ENCODE measurements at places on chromosomes 12 and 14.

DNA sequence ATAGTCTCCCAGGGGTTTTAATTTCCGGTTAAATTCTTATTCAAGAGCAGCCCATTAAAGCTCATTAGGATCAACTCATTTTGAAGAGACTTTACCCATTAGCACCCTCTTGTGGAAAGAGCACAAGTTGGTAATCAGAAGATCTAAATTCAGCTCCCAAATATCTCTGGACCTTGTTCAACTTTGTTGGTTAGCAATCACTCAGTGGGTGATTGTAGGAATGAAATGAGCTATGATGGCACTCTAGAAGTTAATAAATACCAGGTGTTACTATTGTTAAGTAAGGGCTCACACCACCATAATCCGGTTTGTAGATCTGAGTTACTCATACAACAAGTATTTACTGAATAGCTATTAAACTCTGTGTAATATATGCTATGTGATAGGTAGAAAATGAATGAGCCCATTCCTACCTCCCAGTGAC, 42.9 kb downstream of the TRIP11 start:
- no peak for DNase-seq
- no peak overlapping the region for H3K4me3 ChIP-seq
- H3K27me3 ChIP-seq, result no peaks in the 10 kb centered on the region
- H3K4me1 ChIP-seq, result peaks cover 7% of the 10 kb centered on the region
- peaks cover 62% of the 10 kb centered on the region for H3K36me3 ChIP-seq

DNA sequence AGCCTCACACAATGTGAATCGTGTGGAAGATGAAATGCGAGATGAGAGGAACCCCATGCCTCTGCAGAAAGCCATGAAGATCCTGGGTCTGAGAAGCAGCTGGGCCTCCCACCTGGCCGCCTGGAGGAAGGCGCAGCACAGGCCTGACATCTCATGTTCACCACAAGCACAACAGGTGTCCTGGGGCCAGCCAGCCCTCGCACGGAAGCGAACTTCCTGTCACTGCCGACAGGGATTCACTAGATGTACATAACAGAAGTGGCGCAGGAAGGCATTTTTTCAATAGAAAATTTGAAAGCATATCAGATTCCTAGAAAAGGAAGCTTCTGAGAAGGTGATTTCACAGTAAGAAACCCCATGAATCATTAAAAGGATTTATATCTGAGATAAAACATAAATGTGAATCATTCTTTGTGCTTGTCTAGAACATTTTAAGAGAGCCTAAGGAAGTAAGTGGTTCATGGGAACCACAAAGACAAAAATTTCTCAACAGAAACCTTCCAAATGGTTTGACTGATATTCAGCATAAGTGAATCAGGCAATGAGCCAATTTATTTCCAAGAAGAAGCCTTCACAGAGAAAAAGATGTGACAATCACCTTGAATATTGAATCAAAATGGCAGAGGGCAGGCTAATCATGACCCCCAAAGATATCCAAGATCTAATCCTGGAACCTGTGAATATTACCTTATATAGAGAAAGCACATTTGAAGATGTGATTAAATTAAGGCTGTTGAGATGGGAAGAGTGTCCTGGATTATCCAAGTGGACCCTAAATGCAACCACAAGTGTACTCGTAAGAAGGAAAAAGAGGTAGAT, 311.9 kb downstream of the DUSP6 start:
- H3K4me1 ChIP-seq, result peaks cover 98% of the 10 kb centered on the region
- no peak overlapping the region for H3K4me3 ChIP-seq
- H3K27me3 ChIP-seq, result no peaks in the 10 kb centered on the region
- DNase-seq, result peak; percentile 97

DNA sequence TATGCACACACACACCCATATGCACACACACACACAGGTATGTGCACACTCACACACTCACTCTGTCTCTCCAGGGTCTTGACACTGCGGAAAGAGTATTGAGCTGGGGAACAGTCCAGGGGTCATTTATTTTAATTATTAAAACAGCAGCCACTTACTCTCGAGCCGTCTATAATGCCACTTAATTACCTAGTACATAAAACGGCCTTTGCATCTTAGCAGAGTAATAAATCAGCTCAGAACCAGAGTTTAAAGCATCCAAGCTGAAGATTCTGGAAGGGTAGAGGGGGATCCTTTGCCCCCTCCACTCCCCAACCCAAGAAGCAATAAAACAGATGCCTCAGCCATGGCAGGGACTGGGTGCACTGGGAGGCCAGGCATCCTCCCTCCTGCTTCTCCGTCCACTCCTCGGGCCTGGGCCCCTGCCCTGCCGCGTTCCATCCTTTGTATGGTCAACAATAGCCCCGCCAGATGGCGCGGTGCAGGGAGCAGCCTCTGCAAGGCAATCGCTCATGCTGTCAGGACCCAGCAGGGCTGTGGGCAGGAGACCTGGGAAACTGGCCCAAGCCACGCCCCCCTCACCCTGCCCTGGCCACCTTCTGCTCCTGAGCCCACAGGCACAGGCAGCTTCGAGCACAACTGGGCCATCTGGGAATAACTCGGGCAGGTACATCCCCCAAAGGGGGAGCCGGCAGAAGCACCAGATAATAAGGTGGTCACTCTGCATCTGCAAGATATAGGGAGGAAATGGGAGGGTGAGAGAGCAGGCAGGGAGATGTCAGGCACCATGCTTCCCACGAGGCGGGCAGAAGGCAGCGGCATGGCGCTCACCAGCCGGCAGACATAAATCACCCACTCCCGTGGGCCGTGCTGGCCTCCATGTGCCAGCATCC, 40.9 kb downstream of the CCDC85C start:
- H3K36me3 ChIP-seq, result no peaks in the 10 kb centered on the region
- no peaks in the 10 kb centered on the region for H3K4me1 ChIP-seq
- no peak for DNase-seq
- no peak overlapping the region for H3K4me3 ChIP-seq
- no peak overlapping the region for H3K27ac ChIP-seq
- H3K27me3 ChIP-seq, result no peaks in the 10 kb centered on the region

GRCh38 chr12:103829092-103829491, 11.9 kb downstream of the NT5DC3 start:
- peaks cover 18% of the 10 kb centered on the region for H3K27me3 ChIP-seq
- H3K4me3 ChIP-seq, result no peak overlapping the region
- H3K36me3 ChIP-seq, result no peaks in the 10 kb centered on the region
- H3K4me1 ChIP-seq, result no peaks in the 10 kb centered on the region
- no peak for DNase-seq

DNA sequence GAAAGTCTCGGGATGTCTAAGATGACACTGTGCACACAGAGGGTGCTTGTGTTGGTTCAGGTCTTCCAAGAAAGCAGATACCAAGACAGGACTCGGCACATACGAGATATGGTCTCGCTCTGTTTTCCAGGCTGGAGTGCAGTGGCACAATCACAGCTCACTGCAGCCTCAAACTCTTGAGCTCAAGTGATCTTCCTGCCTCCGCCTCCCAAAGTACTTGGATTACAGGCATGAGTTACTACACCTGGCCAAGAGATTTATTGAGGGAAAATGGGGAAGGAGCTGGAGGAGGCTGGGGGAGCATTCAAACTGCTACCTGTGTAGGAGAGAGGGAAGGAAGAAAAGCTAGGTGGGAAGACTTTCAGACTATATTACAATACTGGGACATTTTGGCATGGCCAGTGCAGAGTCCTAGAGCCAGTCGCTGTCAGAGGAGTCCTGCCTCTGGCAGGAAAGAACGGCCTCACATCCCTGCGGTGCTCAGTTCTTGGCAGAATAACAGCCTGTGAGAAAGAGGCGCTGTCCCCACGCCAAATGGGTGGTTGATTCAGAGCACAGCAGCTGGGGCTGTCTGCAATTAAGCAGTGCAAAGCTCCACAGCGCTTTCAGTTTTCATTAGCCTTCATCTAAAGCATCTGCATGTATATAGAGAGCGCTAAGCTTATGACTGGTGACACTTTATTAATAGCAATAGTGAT, 18.3 kb downstream of the SLC17A8 start:
- H3K27ac ChIP-seq, result no peak overlapping the region
- no peak for DNase-seq
- H3K36me3 ChIP-seq, result no peaks in the 10 kb centered on the region
- H3K27me3 ChIP-seq, result no peaks in the 10 kb centered on the region
- H3K4me3 ChIP-seq, result no peak overlapping the region

GRCh38 chr12:57892232-57892972, 45.9 kb upstream of the CTDSP2 start:
- H3K4me3 ChIP-seq, result no peak overlapping the region
- no peaks in the 10 kb centered on the region for H3K36me3 ChIP-seq
- H3K27ac ChIP-seq, result no peak overlapping the region
- DNase-seq, result no peak
- H3K4me1 ChIP-seq, result no peaks in the 10 kb centered on the region
- H3K27me3 ChIP-seq, result peaks cover 32% of the 10 kb centered on the region

- peak overlapping the region; percentile 95 for H3K27ac ChIP-seq
- no peaks in the 10 kb centered on the region for H3K27me3 ChIP-seq
- no peak for DNase-seq
- H3K4me3 ChIP-seq, result peak overlapping the region; percentile 95
Measured at GRCh38 chr12:56190695-56191155, 1.4 kb upstream of the SMARCC2 start.

GRCh38 chr14:54796961-54797360, 105.7 kb downstream of the GCH1 start:
- peaks cover 4% of the 10 kb centered on the region for H3K27me3 ChIP-seq
- no peak for DNase-seq
- H3K27ac ChIP-seq, result no peak overlapping the region
- H3K4me3 ChIP-seq, result no peak overlapping the region

Data from DND-41 (cell line).